Memory B cell (primary cell): ENCODE measurements at places on chromosomes 6 and 20.

DNA sequence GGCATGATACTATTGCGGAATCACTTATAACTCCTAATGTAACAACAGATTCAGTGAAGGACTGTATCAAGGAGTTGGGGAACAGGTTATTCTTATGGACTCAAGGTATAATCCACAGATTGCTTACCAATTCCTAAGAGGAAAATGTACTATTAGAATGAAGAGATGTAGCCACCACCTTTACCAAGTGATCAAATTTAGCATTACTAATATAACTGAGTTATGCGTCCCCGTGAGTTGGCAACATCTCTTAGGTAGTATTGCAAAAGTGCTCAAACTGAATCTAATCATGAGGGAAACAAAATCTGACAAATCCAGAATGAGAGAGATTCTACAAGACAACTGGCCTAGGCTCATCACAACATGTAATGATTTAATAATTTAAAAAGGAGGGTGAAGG lies 777 bp upstream of the SNRNP48 start:
- H3K4me1 ChIP-seq: peaks cover 28% of the 10 kb centered on the region
- no peak for DNase-seq
- H3K4me3 ChIP-seq: peak overlapping the region; percentile 99
- peaks cover 10% of the 10 kb centered on the region for H3K36me3 ChIP-seq
- H3K27me3 ChIP-seq: no peaks in the 10 kb centered on the region

DNA sequence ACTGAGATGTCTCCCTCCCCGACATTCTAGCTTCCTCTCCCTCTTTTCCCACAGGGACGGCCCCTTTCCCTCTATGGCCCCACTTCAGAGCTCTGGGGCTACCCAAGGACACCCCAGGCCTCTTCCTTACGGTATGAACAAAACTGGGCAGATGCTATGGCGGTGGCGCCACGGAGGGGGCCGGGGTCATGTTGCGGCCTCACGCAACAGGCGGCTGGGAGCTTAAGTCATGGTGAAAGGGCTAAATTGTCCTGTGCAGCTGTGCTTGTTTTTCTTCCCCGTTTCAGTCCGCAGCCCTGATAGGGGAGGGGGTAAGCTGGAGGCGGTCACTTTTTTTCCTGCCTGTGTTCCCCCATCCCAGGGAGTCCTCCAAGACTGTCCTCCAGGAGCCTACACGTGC lies 17.6 kb upstream of the KIAA1755 start:
- no peaks in the 10 kb centered on the region for H3K36me3 ChIP-seq
- H3K4me1 ChIP-seq: no peaks in the 10 kb centered on the region
- H3K27me3 ChIP-seq: no peaks in the 10 kb centered on the region
- DNase-seq: no peak

DNA sequence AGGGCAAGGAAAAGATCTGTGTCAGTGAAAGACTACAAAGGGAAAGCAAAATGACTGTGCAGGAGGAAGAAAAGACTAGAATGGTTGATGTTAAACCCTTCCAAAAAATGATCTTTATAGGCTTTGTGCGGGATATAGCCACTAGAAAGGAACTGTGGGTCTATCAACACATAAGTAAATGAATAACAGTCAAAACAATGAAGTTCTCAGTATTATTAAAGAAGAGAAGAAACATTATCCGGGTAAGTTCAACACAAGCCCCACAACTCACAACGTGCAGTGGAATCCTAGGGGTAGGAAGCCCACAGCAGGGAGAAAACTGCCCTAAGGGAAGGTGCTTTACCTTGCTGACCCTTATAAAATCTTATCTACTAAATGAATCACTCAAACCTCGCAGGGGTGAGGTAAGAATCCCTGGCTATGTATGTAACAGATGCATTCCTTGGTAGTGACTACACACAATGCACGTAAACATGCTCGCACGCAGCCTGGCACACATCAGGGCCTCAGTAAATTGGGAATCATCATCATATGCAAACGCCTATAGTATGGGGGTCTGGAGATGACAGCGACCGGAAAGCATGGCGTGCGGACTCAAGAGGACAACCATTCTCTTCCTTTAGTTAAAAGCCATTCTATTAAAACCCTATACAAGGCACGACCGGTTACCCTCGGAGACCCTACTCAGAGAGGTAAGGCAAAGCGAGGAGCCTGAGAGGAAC lies 11.3 kb downstream of the TFAP2A start:
- peak overlapping the region; percentile 86 for H3K4me3 ChIP-seq
- H3K36me3 ChIP-seq: peaks cover 4% of the 10 kb centered on the region
- peaks cover 7% of the 10 kb centered on the region for H3K4me1 ChIP-seq
- H3K27me3 ChIP-seq: peaks cover 18% of the 10 kb centered on the region
- DNase-seq: no peak

DNA sequence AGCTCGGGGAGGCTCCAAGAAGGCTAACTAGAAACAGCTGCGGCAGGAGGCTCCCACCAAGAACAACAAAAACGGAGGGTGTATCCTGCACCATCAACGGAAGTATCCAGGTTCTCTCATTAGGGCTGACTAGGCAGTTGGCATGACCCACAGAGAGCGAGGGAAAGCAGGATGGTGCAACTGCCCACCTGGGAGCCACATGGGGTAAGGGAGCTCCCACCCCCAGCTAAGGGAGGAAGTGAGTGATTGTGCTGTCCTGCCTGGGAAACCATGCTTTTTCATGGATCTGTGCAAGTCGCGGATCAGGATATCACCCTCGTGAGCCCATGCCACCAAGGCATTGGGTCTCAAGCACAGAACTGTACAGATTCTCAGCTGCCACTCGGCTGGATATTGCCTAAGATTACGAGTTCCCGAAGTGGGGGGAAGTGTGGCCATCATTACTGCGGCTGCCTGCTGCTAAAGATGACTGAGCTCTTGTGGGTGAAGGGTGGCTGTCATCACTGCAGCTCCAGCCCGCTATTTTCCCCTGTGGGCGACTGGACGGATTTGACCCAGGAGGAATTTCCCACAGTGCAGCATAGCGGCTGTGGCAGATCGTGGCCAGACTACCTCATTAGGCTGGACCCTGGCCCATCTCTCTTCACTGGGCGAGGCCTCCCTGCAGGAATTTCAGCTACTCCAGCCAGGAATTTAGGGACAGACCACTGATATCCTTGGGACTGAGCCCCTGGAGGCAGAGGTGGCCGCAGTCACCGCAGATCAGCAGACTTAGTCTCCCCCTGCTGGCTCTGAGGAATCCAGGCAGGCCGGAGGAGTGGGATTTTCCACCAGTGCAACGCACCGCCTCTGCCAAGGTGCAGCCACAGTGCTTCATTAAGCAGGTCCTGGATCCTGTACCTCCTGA lies 515.7 kb downstream of the FRK start:
- H3K27me3 ChIP-seq: no peaks in the 10 kb centered on the region
- H3K27ac ChIP-seq: no peak overlapping the region
- H3K4me3 ChIP-seq: no peak overlapping the region
- no peaks in the 10 kb centered on the region for H3K4me1 ChIP-seq
- no peaks in the 10 kb centered on the region for H3K36me3 ChIP-seq

DNA sequence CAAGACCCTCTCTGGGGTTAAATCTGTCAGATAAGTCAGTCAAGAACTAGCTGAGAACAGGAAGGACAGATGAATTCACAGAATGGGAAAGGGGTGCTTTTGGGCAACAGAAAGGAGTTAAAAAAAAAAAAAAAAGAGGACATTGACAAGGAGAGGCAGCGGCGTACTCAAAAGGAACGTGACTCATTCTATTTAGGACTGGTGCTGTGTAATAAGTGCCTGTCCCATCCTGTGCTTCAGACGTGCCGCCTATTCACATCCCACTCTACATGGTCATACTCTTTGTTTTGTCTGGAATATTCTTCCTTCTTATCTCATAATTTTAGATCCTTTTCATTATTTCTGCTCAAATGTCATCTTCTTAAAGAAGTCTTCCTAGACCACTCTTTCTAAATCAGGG lies 101.1 kb upstream of the EMILIN3 start:
- H3K4me3 ChIP-seq: no peak overlapping the region
- no peaks in the 10 kb centered on the region for H3K27me3 ChIP-seq
- H3K4me1 ChIP-seq: peaks cover 7% of the 10 kb centered on the region
- H3K36me3 ChIP-seq: peaks cover 59% of the 10 kb centered on the region

GRCh38 chr20:62995898-62996595 lies 10.7 kb downstream of the BHLHE23 start:
- no peaks in the 10 kb centered on the region for H3K36me3 ChIP-seq
- peaks cover 2% of the 10 kb centered on the region for H3K4me1 ChIP-seq
- no peak overlapping the region for H3K4me3 ChIP-seq
- H3K27me3 ChIP-seq: peaks cover 35% of the 10 kb centered on the region
- DNase-seq: no peak
- no peak overlapping the region for H3K27ac ChIP-seq

- H3K4me1 ChIP-seq: no peaks in the 10 kb centered on the region
- H3K4me3 ChIP-seq: no peak overlapping the region
These were observed 49.3 kb upstream of the FAM83C start for GRCh38 chr20:35341366-35342028.

GRCh38 chr20:25040438-25040831 lies 17.5 kb downstream of the ACSS1 start:
- peaks cover 47% of the 10 kb centered on the region for H3K4me1 ChIP-seq
- H3K27me3 ChIP-seq: no peaks in the 10 kb centered on the region
- no peak overlapping the region for H3K27ac ChIP-seq
- peaks cover 2% of the 10 kb centered on the region for H3K36me3 ChIP-seq

DNA sequence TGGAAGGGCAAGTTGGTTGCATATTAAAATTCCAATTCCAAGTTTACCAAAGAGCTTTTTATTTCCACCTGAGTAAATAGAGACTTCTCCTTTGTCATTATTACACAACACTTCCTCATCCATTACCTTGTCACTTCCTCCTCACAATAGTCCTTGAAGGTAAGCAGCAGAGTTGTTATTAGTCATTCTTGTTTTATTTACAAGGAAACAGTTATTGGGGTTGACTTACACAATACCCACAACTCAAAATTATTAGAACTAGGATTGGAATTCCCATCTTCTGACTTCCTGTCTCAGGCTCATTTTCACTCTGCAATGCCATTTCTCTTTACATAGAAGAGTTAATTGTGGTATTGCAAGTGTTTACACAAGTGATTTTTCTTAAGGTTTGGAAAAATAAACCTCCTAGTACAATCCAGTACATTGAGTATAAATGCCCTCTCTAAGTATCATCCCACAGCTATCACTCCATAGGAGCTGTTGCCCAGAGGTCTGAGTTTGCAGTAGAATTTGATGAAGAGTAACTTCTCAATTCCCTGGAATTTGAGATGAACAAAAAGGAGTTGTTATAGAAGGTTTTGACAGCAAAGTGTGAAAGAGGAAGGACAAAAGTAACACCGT lies 28.9 kb upstream of the MTRF1L start:
- H3K27ac ChIP-seq: no peak overlapping the region
- no peaks in the 10 kb centered on the region for H3K36me3 ChIP-seq
- no peak overlapping the region for H3K4me3 ChIP-seq
- DNase-seq: no peak

- no peak overlapping the region for H3K4me3 ChIP-seq
- H3K36me3 ChIP-seq: no peaks in the 10 kb centered on the region
- DNase-seq: no peak
- peak overlapping the region; percentile 80 for H3K27ac ChIP-seq
- H3K4me1 ChIP-seq: peaks cover 43% of the 10 kb centered on the region
- H3K27me3 ChIP-seq: no peaks in the 10 kb centered on the region
These were observed 7.8 kb downstream of the ADA start for GRCh38 chr20:44643596-44644229.

GRCh38 chr6:114157848-114158247 lies 185.0 kb downstream of the HS3ST5 start:
- no peak overlapping the region for H3K27ac ChIP-seq
- no peaks in the 10 kb centered on the region for H3K4me1 ChIP-seq
- H3K4me3 ChIP-seq: no peak overlapping the region
- H3K27me3 ChIP-seq: peaks cover 4% of the 10 kb centered on the region
